ENCODE measurements at places on chromosomes 11 and 22. TPM values are rescaled to one million over a fixed set of nuclear protein-coding genes. Genes with fewer than 3 reads are reported as not detected.

The TUBA8 gene
- total RNA-seq = 0.32 TPM

The RIMBP3C gene
- 0.64 TPM for total RNA-seq

The POU2F3 gene
- not detected for total RNA-seq

DNA sequence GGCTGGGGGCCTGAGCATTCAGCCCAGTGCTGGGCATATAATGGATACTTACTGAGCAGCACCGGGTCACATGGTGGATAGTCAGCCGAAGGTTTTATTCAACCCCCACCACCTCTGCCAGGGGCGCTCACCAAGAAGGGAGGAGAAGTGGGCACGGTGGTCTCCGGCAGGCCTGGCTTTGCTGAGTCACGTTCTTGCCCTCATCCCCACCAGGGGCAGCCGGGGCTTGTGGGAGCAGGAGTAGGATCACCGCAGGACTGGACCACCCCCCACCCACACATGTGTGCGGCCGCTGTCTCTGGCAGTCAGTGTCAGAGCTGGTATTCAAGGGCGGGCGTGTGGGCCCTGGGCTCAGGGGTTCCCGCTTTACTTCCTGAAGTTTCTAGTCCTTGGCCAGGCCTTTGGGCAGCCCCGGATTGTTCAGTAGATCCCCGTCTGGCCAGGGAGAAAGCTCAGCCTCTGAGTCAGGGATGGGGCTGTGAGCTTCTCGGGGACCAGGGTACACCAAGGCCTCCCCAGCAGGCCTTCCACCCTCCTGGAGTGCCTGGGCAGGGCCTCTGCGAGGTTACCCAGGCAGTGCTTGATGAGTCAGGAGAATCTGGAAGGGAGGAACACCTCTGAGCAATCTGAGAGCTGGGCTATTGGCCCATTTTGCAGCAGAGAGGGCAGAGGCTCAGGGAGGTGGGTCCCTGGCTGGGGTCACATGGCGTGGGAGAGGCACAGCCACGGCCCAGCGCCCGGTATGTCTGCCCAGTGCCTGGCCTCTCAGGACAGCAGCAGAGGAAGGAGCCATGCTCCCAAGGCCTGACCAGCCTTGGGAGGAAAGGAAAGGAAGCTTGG lies 60.6 kb downstream of the RTL6 start:
- DNase-seq = no peak

DNA sequence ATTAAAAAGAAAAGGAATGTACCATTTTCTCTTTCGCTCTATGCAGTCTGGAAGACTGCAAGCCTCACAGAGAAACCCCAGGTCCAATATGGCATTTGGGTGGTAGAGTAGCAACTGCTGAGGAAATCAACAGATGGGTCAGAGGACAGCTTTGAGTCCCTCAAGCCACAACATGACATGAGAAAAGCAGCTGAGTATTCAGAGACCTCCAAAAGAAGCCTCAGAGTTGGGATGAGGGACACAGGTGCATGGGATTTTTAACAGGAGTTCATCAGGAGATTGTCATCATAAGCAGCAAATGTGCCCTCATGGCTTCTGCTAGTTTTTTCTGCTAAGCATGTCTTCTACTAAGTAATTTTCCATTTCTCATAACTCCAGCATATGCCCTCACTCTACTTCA lies 111.6 kb downstream of the BLID start:
- no peak for DNase-seq

DNA sequence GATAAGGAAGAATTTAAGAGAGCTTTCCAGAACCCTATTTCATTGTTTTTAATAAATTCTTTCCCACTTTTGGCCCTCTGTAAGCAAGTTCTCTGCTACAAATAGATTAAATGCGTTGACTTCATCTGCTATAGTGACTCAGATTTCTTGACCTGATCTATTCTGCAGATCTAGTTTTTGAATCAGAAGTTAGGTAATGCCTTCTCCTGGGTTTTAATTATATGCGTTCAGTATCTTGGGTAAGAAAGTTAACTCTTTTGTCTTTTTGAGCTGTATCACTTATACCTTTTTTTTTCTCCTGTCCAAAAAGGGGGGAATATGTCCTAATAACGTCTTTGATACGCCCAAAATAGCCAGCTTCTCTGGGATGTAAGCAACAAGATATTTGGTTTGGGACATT lies 2.4 kb upstream of the HEPHL1 start:
- no peak for DNase-seq

- DNase-seq = no peak
Observed at GRCh38 chr22:50672471-50673230, at the start of gene SHANK3. Gene SHANK3, plus strand, starts transcription at chr22:50672823.

DNA sequence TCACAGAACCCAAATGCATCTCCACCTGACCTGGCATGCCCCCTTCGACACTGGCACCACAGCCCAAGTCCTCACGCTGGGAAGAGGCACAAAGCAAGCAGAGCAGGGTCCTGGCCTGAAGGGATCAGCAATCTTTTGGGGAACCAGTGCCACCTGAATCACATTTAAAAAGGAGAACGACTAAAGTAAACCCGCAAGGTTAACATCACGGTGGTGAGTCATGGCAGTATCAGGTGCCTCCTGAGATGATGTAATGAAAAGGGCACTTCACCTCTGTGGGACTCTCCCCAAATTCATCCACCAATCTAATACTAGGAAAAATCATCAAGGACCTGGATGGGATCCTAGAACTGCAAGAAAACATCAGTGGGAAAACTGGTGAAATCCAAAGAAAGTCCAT lies 44.9 kb downstream of the PACSIN2 start:
- DNase-seq = no peak

DNA sequence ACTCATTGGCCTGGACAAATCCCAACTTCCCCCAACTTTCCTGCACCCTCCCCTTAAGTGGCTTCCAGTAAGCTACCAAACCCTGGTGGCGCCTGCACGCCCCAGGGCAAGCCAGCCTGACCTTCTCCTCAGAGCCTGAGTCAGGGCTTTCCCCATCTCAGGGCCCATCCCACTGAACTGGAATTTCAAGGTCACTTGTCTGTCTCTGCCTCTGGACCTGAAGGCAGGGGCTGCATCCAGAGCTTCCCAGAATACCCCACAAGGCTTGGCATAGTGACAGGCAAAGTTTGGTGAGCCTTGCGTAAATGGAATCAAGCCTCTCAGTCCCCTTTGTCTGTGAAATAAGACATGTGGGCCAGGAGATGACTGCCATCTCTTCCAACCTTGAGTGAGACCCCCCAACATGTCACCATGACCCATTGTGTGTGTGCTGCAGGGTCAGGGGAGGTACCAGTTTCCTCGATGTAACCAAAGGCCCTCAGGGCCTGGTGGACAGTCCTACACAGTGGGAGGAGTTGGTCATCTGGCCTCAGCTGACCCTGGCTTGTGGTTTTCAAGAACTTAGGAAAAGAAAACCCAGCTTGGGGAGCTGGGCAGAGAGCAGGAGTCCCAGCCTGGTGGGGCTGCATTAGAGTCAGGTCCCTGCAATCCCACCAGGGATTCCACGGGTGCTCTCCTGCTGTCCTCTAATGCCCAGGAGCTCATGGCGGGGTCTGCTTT lies 8.9 kb downstream of the ALX4 start:
- DNase-seq = no peak

The MS4A1 gene
- total RNA-seq = not detected

The SMTNL1 gene
- total RNA-seq = not detected

The OR6T1 gene
- not detected for total RNA-seq
